CD4-positive, alpha-beta T cell treated with Interleukin-4 for 4 hours (primary cell): ENCODE measurements at places on chromosomes 1 and 21.

- no peak for DNase-seq
Measured at GRCh38 chr1:41330588-41331545, 30.4 kb upstream of the FOXO6 start.

- DNase-seq: no peak
Measured at GRCh38 chr21:38956856-38957571, 151.3 kb downstream of the ETS2 start.

DNA sequence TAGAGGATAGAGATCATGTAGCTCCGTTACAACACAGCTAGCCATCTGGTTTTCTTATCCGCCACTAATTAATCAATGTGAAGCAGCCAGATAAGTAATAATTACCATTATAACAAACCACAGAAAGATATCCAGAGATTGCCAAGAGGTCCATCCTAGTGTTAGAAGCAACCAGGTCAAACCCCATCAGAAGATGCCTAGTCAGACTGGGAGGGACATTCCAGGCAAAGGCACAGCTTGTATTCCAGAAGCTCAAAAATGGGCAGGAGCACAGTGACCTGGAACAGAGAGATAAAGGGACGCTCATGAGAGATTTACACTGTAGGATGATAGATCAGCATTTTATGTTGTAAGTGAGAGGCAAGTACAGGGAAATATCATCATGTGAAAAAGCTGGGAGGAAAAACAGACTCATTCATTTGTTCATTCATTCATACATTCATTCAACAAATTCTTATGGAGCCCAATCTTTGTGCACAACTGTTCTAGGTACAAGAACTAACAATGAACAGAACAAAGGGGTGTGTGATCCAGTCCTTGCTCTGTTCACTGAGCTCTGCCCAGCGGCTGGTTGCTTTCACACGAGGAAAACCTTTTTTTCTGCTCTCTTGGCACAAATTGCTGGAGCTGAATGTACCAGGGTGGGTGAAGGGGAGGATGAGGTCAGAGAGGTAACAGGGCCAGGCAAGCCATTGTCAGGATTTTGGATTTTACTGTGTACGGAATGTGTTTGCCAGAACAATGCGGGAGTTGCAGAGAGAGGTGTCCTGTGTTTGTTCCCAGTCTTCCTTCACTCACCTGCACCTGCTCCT, 240.8 kb upstream of the FGGY start:
- no peak for DNase-seq

DNA sequence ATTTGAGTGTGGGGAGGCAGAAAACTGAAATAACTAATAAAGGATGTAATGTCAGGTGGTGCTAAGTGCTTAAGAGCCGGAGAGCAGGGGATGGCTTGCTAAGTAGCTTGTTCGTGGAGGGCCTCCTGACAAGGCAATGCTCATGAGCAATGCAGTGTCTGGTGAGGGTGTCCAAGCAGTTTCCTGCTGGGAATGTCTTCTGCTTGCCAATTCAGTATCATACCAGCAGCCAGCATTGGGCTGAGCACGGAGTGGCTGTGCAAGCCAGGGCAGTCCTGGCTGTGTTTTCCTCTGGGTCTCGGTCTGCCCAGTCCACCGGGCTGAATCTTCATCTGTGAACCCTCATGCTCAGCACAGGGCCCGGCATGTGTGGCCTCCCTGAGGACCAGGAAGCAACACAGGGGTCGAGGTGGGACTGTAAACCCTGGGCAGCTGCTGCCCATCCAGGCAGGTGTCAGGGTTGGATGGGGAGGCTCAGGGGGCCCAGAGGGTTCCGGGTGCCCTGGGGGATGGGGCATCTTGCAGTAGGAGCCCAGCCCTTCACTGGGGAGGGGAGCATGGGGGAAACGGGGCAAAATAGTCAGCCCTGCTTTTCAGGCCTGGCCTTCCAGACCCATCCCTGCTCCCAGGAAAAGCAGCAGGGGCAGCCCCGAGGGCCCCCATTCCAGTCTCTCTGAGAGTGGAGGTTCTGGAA, 27.5 kb downstream of the EDN2 start:
- no peak for DNase-seq

DNA sequence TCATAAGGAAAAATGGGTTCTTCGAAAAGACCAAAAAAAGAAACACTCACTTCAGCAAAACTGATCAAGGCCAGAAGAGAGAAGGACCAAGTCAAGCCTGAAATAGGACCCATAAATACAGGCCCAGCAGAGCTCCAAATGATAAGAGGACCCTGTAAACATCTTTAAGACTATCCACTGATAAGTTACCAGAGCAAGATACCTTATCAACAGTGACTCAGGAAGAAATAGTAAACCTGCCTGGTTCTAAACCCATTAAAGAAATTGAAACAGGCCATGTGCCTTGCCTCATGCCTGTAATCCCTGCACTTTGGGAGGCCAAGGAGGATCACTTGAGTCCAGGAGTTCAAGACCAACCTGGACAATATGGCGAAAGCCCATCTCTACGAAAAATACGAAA, 81.8 kb upstream of the ERRFI1 start:
- DNase-seq: no peak

DNA sequence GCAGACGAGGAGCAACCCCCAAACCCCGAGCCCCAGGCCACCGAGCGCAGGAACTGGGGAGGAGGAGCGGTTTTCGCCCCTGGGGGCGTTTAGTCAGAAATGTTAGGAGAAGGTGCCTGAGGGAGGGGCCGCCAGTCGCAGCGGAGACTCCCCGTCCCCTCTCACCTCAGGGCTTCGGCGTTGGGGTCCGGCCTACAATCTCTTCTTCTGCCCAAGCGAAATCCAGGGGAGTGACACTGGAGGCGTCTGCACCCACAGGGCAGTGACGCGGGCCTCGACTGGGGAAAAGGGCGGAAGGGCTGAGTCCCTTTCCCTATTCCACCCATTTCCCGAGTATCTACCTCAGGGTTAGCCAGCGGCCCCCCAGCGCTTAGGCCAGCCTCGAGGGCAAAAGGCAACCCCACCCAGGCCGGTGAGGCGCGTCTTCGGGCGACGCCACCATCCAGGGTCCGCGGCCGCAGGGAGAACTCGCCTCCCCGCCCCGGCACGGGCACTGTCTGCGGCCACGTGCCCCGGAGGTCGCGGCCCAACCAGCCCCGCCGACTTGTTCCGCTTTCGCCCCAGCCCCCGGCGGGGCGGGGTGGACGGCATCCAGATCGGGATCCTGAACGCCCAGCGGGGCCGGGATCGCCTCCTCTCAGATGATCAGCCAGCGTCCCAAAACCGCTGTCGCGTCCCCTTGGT, 118.7 kb upstream of the BARHL2 start:
- DNase-seq: no peak

DNA sequence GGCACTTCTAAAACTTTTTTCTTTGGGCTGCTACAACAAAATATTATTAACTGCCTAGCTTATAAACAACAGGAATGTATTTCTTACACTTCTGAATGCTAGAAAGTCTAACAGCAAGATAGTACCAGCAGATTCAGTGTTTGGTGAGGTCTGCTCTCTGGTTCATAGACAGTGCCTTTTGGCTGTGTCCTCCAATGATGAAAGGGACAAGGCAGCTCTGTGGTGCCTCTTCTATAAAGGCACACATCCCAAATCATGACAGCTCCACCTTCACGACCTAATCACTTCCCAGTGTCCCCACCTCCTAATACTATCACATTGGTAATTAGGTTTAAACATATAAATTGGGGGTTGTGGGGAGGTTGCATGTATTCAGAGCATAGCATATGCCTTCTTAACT, 9.5 kb downstream of the CFH start:
- no peak for DNase-seq

- DNase-seq: no peak
Measured at GRCh38 chr1:17013491-17014320, 2.0 kb upstream of the ATP13A2 start.

GRCh38 chr1:46204406-46204742, 1.2 kb downstream of the LURAP1 start:
- no peak for DNase-seq

GRCh38 chr1:84301785-84302385, 377 bp downstream of the SAMD13 start:
- no peak for DNase-seq

GRCh38 chr1:246591047-246591446, 24.8 kb downstream of the CNST start:
- no peak for DNase-seq
